ENCODE measurements at places on chromosomes 13 and 19.

GRCh38 chr13:46143184-46143701 is 38.4 kb upstream of the CPB2 start:
- DNase-seq = no peak

DNA sequence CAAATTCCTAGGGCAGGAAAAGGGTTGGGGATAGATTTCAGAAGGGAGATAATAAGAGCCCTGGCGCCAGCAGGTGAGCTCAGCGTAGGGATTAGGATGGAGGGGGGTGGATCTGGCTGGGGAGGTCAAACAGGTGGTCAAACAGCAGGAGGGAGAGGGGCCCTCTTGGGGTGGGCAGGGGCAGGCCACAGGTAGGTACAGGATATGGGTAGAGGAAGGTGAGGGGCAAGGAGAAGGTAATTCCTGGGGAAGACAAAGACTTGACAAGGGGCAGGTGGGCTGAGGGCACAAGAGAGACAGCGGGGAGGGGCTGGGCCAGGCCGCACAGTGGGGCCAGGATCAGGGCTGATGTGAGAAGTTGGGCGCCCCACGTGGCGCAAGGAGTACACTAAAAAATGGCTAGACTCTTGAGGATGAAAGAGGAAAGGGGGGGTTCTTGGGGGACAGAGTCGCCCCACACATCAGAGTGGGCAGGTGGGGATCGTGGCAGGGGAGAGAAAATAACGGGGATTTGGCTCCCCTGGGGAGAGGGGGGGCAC is 713 bp downstream of the KRI1 start:
- DNase-seq = peak; percentile 41

DNA sequence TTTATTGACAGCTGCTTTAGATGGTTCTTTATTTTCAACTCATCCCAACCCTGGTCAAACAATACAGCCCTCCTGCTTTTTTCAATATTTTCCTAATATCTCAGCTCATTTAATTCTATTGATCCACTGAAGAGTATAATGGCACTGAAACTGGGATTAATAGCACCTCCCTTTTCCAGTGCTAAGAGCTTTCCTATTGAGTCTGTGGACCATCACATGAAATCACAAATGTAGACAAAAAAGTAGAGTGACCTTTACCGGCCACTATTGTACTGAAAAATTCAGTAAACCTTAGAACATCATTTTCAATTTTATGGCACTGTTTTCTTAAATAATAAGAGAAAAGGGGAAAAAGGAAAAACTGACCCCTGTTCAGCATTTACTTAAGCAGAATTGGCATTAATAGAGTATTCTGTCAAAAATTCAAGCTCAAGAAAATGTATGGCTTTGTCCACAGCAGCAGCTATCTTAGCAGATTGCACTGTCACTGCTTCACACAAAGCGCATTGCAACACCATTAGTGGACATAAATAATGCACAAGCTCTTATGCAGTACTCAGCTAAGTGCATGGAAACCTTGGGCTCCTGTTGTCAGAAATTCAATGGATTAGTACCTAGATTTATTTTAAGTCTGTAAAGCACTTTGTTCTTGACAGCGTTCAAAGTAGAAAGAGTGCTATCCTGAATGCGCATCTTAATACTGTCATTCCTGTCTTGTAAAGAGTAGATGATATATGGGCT is 851.0 kb upstream of the KLHL1 start:
- no peak for DNase-seq

DNA sequence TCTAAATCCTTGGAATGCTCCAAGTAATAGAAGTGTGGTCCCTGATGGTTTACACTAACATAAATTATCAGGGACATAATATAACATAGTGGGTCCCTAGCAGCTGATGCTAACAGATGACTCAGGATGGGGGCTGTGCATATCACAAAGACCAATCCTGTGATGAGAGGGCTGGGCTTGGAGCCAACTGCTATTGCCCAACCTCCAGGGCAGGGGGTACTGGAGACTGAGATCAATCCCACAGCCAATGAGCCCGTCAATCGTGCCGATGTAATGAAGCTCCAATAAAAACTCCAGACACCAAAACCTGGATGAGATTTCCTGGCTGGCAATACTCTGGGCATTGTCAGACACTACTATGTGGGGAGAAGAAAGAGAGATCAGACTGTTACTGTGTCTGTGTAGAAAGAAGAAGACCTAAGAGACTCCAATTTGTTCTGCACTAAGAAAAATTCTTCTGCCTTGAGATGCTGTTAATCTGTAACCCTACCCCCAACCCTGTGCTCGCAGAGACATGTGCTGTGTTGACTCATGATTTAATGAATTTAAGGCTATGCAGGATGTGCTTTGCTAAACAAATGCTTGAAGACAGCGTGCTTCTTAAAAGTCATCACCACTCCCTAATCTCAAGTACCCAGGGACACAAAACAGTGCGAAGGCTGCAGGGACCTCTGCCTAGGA is 33.4 kb downstream of the ABCC4 start:
- peak; percentile 99 for DNase-seq

DNA sequence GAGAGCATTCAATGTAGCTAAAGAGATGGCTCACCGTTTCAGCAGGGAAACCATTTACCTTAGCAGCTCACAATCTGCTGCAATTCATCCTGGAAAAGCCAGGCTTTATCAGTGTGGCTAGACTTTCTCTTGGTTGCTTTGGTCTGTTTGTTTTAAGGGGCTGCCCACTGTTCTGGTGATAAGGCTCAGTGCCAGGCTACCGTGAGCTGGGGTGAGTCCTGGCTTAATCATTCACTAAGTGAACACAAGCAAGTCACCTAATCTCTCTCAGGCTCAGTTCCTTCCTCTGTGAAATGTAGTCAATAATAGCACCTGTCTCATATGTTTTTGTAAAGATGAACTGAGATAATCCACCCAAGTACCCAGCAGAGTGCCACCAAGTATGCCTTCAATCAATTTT is 229.0 kb downstream of the TEX29 start:
- no peak for DNase-seq

DNA sequence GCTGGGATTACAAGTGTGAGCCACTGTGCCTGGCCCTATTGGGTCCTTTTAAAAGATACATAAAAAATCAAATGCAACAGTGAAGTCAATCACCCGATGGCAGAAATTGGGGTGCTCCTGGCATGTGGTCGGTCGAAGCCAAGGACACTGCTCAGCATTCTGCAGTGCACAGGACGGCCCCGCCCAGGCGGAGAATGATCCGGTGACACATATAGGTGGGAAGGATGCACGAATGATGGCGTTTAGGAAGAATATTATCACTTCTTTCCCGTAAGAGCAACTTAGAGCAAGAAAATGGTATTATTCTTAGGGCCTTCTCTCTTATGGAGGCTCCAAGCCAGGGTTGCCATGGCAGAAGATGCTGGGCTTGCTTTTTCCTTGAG is 3.2 kb upstream of the GP6 start:
- no peak for DNase-seq

DNA sequence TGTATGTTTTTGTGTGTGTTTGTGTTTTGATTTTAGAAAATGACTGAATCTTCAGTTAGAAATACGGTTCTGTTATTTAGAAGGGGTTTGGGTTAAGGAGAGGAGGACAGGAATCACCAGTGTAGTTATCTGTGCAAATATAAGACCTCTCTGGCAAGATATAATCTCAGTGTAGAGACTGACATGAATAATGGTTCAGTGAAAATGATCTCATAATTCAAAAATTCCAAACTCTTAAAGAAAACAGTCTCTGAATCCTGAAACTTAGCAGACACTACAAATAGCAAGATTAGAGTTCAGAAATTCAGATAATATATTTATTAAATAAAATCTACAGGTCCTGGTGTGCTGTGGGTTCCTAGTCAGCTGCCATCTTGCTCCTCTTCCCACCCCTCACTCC is 73.5 kb downstream of the PDS5B start:
- peak; percentile 37 for DNase-seq

DNA sequence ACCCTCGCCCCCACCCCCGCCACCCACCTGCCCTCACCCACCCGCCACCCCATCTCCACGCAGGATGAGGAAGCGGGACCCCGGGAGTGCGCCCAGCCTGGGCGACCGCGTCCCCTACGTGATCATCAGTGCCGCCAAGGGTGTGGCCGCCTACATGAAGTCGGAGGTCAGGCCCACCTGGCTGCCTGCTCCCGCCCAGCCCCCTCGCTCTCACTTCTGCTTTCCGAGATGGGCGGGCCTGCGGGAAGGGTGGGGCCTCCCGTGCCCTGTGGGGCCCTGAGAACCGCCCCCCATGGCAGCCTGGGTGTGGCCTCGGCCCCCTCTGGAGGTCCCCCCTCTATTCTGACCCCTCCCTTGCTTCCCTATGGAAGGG is 3.1 kb upstream of the SPIB start:
- no peak for DNase-seq

DNA sequence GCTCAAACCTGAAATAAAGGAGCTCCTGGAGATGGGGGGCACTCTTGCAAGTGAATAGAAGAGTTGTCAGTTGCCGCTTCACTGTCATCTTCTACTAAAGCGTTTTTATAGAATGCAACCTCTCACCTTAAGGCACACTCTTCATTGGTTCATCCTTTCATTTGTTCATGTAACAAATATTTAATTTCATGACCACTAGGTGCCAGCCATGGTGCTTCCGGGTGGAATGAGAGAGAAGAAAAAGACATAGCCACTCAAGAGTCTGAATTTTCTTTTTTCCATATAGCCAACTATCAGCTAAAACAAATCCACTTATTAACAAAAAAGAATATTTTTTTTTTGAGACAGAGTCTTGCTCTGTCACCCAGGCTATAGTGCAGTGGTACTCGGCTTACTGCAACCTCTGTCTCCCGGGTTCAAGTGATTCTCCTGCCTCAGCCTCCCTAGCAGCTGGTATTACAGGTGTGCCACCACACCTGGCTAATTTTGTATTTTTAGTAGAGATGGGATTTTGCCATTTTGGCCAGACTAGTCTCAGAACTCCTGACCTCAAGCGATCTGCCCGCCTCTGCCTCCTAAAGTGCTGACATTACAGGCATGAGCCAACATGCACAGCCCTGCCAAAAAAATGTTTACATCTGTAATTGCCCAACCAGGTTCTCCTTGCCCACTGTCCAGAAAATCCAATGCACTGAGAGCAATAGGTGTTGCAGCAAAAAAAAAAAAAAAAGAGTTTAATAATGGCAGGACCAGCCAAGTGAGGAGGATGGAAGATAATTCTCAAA is 22.1 kb upstream of the SACS start:
- DNase-seq = no peak
